Left ventricle myocardium inferior (tissue), 1 donor: ENCODE measurements at places on chromosomes 11 and 22.

DNA sequence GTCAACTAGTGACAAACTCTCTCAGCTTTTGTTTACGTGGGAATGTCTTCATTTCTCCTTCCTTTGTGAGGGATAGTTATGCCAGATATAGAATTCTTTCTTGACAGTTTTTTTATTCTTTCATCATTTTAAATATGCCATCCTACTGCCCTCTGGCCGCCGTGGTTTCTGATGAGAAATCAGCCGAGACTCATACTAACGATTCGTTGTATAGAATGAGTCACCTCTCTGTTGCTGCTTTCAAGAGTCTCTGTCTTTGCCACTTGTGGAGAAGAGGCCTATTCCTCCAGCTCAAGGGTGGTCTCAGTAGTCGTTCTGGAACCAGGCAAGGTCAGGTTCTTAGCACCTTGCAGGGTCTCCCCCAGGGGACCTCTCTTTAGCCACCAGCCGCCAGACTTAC, 8.0 kb downstream of the MYO7A start:
- DNase-seq = no peak

GRCh38 chr11:45108070-45109064, 38.1 kb upstream of the PRDM11 start:
- DNase-seq = no peak

- DNase-seq = no peak
Observed at GRCh38 chr22:26053737-26054316, 115.4 kb upstream of the SEZ6L start.

DNA sequence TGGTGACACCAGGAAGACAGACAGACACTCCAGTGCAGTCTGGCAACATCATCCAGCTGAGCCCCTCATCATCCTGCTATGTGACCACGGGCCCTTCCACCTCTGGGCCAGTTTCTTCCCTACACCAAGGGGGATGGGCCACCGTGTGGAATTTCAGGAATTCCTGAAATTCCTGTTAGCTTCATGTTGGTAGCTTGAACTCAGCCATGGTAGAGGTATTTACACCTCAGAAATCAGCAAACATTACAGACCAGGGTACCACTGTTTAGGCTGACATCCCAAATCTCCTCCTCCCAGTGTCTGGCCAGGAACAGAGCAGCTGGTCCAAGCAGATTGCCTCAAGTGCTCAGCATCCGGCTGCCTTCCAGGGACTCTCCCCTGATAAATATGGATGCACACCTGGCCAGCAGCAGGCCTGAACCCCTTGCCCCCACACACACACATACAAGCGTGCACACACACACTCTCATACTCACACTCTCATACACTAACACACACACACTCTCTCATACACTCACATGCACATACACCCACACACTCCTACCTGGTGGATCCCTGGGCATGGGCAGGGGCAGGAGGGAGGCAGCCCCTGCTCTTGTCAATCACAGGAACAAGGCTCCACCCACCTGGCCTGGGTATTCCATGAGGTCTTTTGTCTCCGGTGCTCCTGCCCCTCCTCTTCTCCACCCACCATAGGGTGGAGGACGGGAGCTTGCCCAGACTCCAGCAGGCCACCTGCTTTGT, 85.2 kb downstream of the BUD13 start:
- no peak for DNase-seq

- no peak for DNase-seq
Observed at GRCh38 chr11:67381244-67381972, 8.0 kb upstream of the CLCF1 start.

- no peak for DNase-seq
Observed at GRCh38 chr11:76030286-76030685, 176.0 kb downstream of the WNT11 start.

DNA sequence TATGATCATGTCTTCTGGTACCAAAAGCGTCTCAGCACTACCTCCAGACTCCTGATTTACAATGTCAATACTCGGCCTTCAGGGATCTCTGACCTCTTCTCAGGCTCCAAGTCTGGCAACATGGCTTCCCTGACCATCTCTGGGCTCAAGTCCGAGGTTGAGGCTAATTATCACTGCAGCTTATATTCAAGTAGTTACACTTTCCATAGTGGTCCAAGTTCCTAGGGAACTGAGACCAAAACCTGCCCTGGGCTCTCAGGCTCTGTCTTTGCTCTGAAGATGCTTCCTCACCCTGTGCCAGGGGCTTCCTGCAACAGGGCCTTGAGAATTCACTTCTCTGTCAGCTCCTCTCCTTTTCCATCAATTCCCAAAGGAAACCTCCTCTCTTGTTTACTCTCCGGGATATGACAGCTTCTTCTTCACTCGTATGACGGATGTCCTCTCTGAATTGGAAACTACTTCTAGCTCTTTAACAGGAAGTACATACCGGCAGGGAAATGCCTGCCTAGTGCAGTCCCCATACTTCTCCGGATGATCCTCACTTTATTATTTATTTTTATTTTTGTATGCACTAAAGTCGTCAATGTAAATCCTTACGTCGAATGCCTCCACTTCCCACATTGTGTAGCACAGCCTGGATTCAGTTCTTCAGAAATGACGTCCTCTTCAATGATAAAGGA, 29.6 kb upstream of the PRAME start:
- DNase-seq = no peak

- no peak for DNase-seq
Observed at GRCh38 chr11:95345651-95346050, 114.6 kb upstream of the SESN3 start.

DNA sequence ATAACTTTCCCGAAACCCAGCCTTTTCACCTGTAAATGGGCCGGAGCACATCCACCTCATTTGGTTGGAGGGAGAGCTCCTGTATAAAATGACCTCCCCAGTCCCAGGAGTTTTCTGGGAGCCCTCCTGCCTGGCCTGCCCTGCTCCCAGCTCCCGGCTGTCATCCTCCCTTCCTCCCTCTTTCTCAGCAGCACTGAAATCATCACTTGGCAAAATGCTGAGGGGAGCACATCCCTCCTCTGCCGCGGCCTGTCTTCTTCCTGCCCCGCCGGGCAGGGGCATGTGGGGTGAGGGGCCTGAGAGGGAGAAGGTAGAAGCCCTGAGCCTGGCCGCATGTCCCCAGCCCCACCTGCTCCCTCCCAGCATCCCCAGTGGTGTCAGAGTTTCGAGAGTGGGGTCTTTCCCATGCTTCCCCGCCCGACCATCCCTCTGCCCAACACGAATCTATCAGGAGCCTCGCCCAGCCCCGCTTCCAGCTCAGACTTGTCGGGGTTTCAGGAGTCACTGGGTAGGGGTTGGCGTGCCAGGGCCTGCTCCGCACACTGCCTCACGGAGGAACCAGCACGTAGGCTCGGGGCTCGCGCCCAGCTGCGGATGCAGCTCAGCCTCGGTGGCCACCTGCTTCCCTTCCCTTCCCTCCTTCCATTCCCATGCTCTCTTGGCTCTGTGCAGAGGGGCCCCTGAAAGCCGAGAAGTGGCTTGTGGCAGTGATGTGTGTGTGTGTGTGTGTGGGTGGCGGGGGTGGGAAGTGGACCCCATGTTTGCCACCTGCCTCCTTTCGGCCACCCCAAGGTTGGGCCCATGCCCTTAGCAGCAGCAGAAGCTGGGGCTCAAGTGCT, 37.1 kb downstream of the NECTIN1 start:
- no peak for DNase-seq

- DNase-seq = no peak
Observed at GRCh38 chr11:10990637-10991193, 132.9 kb upstream of the ZBED5 start.

- no peak for DNase-seq
Observed at GRCh38 chr11:74604311-74604710, 11.9 kb downstream of the POLD3 start.

- DNase-seq = no peak
Observed at GRCh38 chr11:60953781-60954180, 1.8 kb upstream of the SLC15A3 start.

- no peak for DNase-seq
Observed at GRCh38 chr11:119907878-119908572, 179.0 kb upstream of the NECTIN1 start.

DNA sequence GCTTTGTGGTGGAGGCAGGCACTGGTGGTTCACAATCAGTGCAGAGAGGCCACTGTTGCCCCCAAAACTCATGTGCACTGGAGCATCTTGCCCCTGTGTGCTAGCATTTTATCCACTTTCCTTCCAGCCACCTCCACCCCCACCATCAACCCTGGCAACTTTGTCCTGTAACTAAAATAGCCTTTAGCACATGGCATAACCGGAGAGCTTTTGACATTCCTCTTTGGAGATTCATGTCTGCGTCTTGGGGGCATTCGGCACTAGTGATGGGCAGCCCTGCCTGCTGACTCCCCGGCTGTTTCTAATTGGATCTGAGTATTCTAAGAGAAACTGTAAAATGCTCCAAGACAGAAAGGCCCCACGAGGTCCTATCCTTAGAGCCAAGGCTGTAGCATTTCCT, 15.8 kb downstream of the SHISA8 start:
- no peak for DNase-seq

- DNase-seq = no peak
Observed at GRCh38 chr22:28497188-28497587, 182.5 kb downstream of the TTC28 start.

- DNase-seq = no peak
Observed at GRCh38 chr11:19199771-19200170, 2.0 kb downstream of the CSRP3 start.

DNA sequence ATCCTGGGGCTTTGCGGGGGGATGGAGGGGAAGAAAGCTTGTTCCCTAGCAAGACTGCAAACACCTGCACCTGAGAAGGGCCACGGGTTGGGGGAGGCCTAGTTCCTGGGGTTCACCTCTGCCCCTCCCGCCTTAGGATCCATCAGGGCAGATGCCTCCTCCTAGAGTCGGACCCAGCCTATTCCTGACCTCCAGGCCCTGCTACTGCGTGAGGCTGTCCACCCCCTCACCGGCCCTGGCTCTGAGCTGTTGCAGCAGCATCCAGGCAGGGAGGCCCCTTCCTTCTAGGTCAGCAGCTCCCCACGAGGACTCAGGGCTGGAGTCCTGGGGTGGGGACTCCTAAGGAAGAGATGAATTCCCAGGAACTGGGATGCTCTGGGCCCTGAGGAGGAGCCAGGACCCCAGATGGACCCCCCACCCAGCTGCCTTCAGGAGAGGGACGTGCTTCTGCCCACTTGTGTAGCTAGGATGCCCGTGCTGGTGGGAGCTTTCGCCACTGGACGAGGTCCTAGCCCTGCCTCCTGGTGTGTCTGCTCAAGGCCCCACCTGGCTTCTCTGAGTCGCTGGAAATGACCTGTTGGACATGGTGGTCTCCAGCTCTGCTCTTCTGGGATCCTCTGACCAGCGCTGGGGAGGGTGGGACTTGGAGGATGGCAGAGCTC, 10.3 kb downstream of the MRGPRF start:
- no peak for DNase-seq

GRCh38 chr22:39151329-39151975, 1.0 kb downstream of the CBX7 start:
- no peak for DNase-seq

DNA sequence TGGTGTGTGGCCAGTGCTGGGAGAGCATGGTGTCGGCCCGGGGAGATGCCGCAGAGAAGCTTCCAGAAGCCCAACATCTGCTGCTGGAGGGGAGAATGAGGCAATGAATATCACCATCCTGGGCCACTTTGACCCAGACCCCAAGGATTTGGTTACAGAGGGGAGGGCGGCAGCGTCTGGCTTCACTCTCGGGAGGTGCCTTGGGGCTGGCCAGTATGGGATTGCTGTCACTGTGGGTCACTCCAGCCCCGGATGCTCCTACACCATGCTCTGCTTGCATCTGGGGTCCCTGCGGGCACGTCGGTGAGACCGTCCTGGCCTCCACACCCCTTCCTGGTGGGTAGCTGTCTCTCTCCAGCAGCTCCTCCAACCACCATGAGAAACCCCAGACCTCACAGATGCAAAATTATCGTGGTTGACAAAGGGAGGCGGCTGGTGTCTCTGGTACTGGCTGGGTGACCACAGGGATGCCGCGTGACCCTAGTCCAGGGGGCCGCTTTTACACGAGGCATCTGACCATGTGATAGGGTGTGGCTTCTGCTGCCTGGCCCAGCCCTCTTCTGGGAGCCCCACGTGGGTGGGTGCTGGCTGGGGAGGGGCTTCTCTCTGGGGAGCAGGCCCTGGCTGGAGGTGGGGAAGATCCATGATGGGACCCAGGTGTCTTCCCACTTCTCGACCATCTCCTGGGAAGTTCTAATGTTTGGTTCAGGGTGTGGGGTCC, 5.7 kb downstream of the KCNQ1 start:
- DNase-seq = no peak

DNA sequence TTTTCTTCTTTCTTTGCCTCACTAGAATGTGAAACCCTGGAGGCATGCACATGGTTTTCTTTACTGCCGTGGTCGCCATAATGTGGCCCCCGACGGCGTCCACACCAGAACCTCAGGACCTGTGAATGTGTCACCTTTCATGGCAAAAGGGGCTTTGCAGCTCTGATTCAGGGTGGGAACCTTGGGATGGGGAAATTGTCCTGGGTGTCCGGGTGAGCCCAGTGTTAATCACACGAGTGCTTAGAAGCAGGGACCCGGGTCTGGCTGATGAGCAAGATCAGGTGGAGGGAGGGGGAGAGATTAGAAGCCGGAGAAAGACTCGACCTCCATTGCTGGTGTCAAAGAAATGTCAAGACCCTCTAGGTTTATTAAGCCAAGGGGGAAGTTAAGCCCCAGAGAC, 74.7 kb upstream of the SHISAL1 start:
- DNase-seq = no peak

DNA sequence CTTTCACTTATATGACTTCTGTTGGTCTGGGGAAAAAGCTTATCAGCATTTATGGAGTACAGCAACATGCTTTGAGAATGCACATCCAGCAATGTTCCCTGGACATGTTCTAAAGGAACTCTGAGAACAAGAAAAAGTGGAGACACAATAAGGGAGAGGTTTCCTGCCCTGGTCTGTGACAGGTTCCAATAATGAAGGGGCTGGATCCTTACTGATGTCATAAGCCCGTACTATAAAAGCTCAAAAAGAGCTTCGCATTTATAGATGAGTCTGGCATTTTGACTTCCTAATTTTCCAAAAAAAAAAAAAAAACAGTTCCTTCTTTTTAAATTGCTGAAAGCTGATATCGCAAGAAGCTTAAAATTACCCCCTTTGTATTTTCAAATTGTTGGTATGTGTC, 129.1 kb downstream of the MPPED2 start:
- no peak for DNase-seq

GRCh38 chr11:112357488-112357887, 96.8 kb upstream of the PLET1 start:
- DNase-seq = no peak

DNA sequence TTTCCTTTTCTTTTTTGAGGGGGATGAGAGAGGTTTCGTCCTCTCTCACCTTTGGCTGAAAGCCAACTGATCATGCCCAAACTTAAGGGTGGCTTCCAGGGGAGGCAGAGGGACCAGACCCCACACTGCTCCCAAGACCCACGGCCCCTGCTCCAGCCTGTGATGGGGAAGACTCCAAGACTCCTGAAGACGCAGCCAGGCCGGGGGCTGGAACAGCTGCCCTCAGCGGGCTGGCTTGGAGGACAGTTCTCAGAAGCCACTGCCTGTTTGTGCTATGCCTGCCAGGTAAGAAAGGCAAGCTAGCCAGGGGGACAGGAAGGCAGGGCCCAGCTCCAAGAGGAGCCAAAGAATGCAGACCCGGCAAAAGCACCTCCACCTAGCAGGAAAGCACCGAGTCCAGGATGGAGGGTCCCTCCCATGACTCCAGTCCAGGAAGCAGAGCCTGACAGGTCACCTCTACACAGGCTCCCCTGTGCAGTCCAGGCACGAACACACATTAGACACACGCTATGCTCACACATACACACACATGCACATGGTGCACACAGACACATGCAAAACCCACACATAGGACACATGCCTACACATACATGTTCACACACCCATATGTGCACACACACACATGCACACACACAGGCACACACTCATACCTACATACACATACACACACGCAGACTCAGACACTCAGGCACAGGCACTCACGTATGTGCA, 31.3 kb downstream of the GNB1L start:
- DNase-seq = no peak
